ENCODE measurements at places on chromosomes 2 and 18.
A peak's percentile ranks its signal among the peaks of the same experiment; 100 is the strongest.

- DNase-seq, result no peak
These were observed 51.0 kb downstream of the TTC27 start for GRCh38 chr2:32678825-32679224.

GRCh38 chr2:58131191-58132011, 84.8 kb downstream of the VRK2 start:
- DNase-seq, result no peak

DNA sequence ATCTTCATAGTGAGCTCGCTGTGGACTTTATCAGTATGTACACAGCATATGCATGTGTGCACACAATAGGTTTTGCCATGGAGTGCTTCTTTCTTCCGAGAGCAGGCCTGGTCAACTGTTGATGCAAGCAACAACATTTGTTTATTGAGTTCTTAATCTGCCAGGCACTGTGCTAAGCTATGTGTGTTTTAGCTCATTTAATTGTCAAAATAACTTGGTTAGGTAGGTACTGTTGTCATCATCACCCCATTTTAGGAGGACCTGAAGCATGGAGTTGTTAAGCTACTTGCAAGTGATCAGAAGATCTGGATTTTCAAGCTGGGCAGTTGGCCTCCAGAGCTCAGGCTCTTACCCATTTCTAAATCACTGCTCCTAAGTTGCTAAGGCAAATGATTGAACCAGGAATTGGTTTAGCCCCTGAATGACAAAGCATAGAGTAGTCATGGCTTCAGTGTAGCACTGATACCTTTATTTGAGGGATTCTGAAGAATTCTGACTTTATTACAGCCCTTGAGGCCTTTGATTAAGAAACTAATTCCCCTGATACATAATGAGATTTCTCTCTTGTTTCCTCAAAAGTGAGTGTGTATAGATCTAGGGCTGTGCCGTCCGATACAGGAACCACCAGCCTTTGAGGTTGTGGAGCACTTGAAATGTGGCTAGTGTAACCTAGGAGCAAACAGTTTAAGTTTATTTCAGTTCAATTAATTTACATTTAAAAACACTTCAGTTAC, 132.9 kb downstream of the FMNL2 start:
- DNase-seq, result no peak

GRCh38 chr2:149825473-149825872, 237.9 kb upstream of the MMADHC start:
- no peak for DNase-seq

- DNase-seq, result peak; percentile 29
These were observed 217.9 kb upstream of the ITGA4 start for GRCh38 chr2:181239201-181239799.

GRCh38 chr2:39227628-39228412, 15.9 kb downstream of the CDKL4 start:
- peak; percentile 79 for DNase-seq

- no peak for DNase-seq
These were observed 22.1 kb downstream of the FIGN start for GRCh38 chr2:163713534-163714311.

DNA sequence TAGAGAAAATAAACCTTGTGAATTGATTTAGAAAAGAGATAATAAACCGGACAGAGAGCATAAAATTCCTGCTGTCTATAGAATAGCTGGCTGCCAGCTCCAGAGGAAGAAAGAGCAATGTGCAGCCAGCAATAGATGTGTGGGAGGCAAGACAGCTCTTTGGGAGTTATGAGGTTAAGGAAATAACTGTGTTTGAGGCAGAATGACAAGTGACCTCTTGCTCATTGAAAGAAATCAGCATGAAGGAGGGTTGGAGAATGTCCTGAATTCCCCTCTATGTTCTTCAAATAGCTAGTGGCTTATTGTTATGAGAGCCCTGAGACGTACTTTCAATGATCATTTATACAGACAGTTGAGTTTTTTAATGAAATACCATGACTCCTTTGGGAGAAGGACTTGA, 1009.9 kb upstream of the NXPH2 start:
- no peak for DNase-seq

GRCh38 chr18:74715865-74716712, 118.4 kb downstream of the ZNF407 start:
- DNase-seq, result no peak

DNA sequence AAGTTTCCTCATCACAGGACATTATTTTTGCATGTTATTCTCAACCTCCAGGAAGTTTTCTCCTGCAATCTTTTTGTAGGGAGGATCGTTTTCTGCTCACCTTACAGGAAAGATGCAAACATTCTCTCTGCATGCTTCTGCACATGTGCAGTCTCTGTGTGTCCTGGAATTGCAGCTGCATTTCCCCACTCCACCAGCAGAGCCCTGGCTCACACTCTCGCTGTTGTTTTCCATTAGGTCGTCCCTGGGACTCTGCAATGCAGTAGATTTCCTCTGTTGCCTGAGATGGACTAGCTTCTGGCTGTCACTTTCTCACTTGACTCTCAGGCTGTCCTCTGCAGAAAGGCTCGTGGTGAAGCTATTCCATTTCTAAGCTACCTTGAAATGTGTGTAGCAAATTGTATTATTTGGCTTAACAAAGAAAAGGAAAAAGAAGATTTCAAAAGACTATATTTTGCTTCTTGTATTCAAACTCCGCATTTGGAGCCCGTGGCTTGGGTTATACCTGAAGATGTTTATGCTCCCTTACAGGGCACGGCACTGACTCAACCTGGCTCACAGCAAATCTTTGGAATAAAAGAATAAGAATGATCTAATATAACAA, 346.7 kb downstream of the RAD51AP2 start:
- no peak for DNase-seq

DNA sequence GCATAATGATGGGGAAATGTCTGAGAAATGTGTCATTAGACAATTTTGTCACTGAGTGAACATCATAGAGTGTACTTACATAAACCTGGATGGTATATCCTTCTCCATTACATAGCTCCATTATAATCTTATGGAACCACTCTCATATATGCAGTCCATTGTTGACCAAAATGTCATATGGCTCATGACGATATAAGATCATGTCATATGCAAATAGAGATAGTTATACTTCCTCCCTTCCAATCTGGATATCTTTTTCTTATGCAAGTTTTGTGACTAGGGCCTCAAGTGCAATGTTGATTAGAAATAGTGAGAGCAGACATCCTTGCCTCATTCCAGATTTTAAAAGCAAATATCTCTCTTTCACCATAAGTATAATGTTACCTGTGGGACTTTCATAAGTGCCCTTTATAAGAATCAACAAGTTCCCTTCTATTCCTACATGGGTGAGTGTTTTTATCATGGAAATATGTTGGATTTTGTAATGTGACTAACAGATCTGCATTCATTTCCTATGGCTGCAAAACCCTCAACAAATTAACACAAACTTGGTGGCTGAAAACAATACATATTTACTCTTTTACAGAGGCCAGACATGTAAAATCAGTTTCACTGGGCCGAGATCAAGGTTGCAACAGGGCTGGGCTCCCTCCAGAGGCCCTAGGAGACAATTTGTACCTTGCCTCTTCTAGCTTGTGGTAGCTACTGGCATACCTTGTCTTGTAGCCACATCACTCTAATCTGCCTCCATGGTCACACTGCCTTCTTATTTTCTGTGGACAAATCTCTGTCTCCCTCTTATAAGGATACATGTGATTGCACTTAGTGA, 21.6 kb upstream of the SULT1C4 start:
- DNase-seq, result no peak

DNA sequence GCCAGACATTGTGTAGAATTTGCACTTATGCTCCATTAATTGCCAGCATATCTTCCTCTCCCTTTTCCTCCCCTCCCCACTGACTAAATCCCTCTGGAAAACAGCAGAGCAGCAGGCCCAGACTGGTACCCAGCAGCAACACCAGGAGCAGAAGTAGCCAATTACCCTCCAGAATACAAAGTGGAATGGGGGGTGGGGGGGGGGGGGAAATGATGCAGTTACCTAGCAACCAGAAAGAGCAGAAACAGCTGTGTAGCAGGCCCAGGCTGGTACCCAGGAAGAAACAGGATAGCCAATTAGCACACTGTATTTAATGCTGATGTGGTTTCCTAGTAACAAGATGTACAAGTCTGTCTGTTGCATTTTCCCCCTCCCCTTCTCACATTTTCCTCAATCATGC, 52.3 kb downstream of the KLF7 start:
- no peak for DNase-seq

- DNase-seq, result no peak
These were observed 173.7 kb downstream of the TPGS2 start for GRCh38 chr18:36655074-36655473.

DNA sequence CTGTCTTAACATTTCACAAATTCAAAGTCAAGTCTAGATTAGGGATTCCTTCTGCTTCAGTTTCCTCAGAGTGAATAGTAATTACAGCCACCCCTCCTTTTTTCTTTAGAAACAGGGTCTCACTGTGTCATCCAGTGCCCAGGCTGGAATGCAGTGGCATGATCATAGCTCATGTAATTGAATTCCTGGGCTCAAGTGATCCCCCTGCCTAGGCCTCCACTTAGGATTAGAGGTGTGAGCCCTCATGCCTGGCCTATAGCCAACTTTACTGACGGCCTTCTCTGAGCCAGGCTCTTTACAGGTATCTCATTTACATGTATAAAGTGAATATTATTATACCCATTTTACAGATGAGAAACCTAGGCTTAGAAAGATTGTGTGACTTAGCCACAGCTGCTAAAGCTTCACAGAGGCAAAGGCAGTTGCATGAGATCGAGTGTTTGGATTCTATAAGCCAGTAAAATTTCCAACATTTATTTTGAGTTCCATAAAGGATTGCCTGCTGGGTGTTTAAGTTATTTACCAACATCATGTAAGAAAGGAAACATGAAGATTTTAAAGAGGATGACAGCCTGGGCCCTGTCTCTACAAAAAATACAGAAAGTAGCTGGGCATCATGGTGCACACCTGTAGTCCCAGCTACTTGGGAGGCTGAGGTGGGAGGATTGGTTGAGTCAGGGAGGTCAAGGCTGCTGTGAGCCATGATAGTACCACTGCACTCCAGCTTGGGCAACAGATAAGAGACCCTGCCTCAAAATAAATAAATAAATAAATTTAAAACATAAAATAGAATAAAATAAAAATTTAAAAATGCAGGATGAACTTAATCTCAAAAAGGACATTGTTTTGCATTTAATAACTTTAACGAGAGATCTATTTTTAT, 1.8 kb downstream of the ENOSF1 start:
- DNase-seq, result no peak
